NCI-H2171 treated with DMSO at 0.1 percent for 48 hours (cell line): ENCODE measurements at places on chromosomes 2 and 18.

DNA sequence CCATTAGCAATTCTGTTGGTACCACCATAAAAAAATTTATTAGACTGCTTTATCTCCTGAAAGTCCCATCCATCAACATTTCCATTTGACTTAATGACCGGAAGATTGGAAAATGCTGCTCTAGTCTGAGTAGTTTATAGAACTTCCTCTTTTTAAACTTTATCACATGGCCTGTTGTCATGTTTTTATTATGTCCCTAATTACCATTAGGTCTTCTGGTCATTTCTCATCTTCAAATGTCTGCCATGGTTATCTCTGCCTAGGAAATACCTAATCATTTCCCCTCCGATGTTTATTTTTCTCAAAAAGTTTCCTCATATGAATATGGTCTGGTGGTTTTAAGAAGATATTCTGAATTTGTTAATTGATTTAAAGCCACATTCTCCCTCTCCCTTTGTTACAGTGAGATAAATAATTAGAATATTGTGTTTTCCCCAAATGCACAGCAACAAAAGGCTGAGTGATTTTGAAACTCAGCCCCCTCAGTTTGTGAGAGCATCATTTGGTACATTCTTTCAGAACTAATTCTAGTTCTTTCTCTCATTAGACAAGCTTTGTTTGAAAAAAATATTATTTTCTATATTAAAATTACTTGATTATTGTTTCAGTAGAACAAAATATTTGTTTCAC lies 317.1 kb upstream of the ST6GAL2 start:
- no peak for DNase-seq

- no peak for DNase-seq
Observed at GRCh38 chr18:26464128-26465011, 84.0 kb downstream of the KCTD1 start.

GRCh38 chr2:69731147-69731970 lies 10.6 kb upstream of the ANXA4 start:
- no peak for DNase-seq

DNA sequence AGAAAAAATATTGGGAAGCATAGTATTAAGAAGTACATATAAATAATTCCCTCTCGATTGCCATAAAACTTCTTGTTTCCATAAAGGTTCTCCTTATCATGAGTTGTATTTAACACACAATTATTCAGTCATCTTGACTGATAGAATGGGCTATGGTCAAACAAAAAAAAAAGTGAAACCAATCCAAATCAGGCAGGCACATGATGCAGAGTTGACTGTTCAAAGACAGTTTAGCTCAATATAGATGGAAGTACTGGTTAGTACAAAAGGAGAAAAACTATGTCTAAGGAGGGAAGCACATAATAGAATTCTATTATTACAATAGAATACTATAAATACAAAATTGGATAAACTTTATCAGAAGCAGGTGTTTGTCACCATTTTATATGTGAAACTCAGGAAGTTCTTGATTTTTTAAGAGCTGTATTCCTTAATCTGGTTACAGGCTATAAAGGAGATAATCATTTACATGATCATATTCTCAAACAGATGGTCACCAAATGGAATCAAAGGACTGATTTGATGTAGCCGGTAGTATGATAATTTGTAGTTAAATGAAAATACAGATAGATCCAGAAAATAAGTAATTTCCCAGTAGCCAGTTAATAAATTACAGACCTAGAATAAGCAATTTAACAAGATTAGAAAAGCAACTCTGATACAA lies 18.2 kb upstream of the CALCRL start:
- no peak for DNase-seq

- DNase-seq = no peak
Observed at GRCh38 chr18:29271501-29271900, 1094.6 kb upstream of the CDH2 start.

DNA sequence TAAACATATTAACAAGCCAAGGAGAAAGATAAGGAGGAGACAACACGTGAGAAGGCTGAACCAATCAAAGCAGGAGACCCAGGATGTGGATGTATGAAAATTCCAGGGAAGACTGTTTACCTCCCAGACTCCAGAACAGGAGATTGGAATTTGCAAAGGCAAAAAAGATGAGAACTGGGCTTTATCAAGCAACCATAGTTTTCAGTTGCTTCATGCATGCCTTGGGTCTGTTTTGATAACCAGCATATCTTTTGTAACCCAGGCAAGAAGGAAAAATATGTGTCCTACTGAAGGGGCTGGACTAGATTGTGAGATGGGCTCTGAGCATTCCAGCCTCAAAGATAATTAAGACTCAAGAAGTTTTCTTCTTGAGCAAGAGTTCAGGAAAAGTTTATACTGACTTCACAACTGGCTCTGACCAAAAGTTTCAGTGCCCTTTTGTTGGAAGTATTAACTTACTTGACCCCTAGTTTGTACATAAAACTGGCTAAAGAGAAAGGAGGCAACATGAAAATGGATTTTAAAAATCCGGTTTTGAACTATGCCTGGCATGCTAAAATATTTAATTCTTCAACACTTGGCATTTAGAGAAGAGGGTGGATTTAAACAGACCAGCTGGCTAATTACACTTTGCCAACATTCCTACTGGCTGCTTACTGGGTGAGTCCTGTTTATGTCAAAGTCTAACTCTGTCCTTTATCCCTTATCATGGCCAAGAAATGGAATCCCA lies 79.3 kb upstream of the CD28 start:
- DNase-seq = no peak

- DNase-seq = no peak
Observed at GRCh38 chr2:9178110-9178903, 28.3 kb upstream of the ASAP2 start.

DNA sequence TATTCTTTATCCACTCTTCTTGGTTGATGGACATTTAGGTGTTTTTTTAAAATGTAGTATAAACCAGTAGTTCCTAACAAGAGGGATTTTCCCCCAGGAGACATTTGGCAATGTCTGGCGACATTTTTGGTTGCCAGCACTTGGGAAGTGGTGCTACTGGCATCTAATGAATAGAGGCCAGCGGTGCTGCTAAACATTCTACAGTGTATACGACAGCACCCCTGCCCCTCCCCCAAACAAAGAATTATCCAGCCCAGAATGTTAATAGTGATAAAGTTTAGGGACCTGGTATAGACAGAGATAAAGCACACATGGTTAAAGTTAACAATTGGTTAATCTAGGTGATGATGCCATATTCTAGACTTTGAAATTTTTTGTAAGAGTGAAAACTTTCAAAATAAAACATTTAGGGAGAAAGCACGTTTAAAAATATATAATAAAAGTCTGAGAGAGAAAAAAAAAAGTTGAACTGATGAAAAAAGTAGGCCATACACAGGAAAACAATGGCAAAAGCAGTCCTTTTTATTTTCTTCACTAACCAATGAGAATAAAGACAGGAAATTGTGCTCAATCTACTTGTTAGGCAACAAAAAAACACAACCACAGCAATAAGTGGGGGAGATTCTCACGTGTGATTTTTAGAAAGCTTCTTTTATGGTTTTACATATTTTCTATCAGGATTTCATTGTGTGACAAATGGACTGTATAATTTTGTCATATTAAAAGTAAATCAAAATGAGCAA lies 14.8 kb downstream of the FBXO48 start:
- no peak for DNase-seq

- no peak for DNase-seq
Observed at GRCh38 chr2:17104454-17104853, 413.8 kb downstream of the RAD51AP2 start.

DNA sequence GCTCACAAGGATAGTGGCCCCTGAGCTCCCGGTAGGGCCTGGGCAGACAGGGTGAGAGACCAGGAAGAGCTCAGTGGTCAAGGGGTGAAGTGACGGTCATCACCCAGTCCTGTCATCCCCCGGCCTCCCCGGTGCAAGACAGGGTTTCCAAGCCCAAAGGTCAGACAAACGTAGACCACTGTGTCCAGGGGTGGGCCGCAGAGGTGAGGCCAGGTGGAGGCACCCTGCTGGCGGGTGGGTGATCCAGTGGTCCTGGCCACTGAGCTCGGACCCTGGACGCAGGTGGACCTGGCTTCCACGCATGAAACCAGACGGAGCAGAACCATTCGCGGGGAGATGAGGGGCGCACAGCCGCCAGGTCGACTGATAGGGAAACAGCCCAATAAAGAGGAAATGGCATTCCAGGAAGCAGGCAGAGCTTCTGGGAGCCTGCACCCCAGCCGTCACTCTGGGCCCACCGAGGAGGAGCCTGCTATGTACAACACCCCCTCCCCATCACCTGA lies 14.4 kb upstream of the SNED1 start:
- DNase-seq = no peak

DNA sequence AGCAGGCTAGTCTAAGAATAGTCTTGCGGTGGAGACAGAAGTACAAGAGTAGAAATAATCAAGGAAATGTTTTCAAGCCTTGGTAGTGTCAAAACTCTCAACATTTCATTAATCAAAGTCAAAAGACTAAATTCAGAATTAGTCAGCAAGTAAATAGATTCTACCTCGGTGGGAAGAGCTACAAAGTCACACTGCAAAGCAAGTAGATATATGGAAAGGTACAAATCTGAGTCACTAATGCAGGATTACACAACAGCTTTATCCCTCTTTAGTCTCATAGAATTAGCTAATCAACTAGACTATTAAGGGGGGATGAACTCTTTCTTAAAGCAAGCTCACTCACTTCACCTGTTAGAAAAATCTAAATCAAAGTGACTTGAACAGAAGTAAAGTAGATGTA lies 568.7 kb upstream of the CNTNAP5 start:
- DNase-seq = no peak

DNA sequence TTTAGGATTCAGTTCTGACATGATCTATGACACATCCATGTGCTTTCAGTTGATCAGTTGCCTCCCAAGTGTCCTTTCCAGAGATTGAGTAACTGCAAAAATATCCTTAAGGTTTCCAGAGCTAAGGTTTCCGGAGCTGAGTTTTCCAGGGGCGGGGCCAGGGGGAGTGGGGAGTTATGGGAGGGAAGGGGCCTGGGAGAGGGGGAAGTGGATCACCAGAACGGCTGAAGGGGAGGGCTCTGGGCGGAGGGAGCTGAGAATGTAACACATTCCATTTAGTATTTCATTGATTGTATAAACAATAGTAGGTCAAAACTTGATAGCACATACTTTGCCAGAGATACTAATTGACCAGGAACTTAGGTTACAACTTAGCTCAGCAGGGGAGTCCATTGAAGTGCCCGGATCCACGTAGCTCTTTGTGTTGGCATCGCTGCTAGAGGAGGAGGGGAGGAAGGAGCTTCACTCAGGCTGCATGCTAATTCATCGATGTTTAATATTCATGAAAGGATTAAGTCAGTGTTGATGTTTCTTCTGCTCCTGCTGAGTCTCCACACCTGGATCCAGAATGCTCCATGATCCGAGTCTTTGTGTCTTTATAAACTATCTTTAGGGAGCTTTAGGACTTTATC lies 289.8 kb downstream of the ALPK2 start:
- no peak for DNase-seq
